ENCODE measurements at places on chromosomes 2 and 18. TPM values are rescaled to one million over a fixed set of nuclear protein-coding genes. Genes with fewer than 3 reads are reported as not detected.
A peak's percentile ranks its signal among the peaks of the same experiment; 100 is the strongest.

The RNMT gene
- total RNA-seq: 115 TPM

DNA sequence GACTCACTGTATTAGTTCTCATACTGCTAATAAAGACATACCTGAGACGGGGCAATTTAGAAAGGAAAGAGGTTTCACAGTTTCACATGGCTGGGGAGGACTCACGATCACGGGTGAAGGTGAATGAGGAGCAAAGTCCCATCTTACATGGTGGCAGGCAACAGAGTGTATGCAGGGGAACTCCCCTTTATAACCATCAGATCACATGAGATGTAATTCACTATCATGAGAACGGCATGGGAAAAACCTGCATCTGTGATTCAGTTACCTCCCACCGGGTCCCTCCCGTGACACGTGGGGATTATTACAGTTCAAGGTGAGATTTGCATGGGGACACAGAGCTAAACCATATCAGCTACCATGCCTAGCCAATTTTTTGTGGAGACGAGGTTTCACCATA, 168.2 kb downstream of the NEDD4L start:
- ATAC-seq: peak; percentile 60

The TP53I3 gene
- 2.7 TPM for total RNA-seq

- ATAC-seq: no peak
Observed at GRCh38 chr2:30800159-30800558, 7.1 kb downstream of the CAPN13 start.

DNA sequence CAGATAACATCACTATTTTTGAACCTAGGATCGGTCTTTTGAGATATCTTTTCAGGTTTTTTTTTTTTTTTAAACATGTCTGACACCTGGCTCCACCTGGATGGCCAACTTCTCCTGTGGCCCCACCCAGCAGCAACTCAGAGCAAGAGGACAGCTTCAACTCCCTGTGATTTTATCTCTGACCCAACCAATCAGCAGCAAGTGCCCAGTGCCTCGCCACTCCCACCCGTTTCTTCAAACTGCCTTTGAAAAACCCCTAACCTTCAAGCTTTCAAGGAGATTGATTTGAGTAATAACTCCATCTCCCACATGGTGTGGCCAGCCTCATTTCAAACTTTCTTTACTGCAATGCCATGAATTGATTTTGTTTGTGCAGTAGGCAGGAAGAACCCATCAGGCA, 19.0 kb downstream of the MYO3B start:
- ATAC-seq: no peak

GRCh38 chr18:32891130-32891529, 118.3 kb upstream of the KLHL14 start:
- ATAC-seq: no peak

GRCh38 chr2:12871694-12872315, 155.1 kb downstream of the TRIB2 start:
- no peak for ATAC-seq

The KCTD18 gene
- 10.8 TPM for total RNA-seq

DNA sequence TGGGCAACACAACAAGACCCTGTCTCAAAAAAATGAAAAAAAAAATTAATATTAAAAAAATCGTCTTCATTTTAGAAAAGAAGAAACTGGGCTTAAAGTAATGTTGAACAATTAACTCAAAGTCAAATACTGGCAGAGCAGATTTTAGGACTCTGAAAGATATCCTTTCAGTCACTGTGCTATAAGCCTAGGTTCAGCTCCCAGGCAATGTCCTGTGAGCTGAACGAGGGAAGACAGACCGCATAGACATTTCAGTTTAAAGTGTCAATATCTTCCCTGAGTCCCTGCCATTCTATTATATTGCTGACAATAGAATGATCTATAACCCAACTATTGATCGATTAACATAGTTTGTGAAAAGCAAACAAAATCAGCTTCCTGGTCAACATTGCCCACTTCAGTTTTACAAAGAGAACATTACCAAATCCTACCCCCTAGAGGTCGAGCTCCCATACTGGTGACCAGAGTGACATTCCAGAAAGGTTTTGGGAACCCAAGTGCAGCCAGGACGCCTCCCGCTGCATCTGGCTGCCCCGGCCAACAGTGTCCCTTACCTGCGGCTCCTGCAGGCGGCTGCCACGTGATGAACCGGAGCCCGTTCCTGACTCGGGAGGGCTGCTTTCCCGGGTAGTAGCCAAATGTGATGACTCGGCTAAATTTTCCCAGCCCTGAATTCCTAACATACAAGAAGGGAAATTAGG, 639 bp downstream of the MRO start:
- ATAC-seq: no peak

DNA sequence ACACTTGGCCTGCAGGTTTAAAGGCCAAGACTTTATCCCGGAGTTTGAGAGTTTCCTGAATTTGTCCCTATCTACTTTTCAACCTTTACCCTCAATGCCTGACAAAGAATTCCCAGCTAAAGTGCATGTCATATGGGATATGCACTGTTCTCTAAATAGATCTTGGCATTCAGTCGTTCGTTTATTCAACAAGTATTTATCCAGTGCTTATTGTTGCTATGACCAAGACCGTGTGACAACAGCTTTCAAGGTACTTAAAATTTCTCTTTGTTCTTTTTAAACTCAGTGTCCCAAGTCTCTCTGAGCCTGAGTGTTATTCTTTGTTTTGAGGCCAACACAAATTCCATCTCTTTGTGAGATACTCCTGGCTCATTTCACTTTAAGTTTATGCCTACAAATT, 133.4 kb downstream of the RGPD3 start:
- no peak for ATAC-seq

The ARHGEF4 gene
- total RNA-seq: not detected

DNA sequence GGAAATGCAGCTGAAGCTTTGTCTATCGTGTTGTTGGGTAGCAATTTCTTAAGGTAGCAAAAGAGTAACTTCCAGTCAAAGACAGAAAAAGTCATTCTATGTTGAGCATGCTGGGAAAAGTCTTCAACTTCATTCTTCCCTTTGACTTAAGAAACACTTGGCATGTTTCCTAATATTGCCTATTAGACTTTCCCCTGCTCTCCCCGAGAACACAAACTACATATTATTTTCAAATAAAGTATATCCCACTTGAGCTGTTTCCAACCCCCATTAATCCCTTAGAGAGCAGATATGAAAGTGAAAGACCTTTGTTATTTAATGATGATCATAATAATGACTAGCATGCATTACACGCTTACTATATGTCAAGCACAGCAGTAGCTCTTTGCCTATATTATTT, 136.0 kb upstream of the SPOPL start:
- no peak for ATAC-seq

- no peak for ATAC-seq
Observed at GRCh38 chr2:101002562-101003277, 631 bp downstream of the RPL31 start.

The SMAD2 gene
- 97.2 TPM for total RNA-seq

- no peak for ATAC-seq
Observed at GRCh38 chr18:68406761-68407160, 308.1 kb downstream of the TMX3 start.

DNA sequence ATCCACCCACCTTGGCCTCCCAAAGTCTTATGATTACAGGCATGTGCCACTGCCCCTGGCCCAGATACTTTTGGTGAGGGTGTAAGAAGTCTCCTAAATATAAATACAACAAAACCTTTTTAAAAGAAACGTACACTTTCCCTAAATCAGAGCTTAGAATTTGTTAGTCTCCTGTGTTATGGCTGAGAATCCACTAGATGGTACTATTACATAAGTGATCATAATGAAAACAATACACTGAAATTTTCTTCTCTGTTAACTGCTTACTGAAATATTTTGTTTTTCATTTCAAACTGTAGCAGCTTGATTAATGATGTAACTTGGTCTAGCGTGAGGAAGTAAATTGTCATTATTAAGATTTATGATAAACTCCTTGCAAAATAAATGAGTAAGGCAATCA, 74.8 kb upstream of the FAM98A start:
- no peak for ATAC-seq

All from activated T-helper 17 cell treated with anti-CD3 and anti-CD28 coated beads, Interleukin-2, amount 50 U/mL, for 72 hours (primary cell).